ENCODE measurements at places on chromosomes 7 and 10. TPM values are rescaled to one million over a fixed set of nuclear protein-coding genes. Genes with fewer than 3 reads are reported as not detected.

Gene TBL2
- total RNA-seq, result 44.5 TPM

Gene IFIT1B
- total RNA-seq, result not detected

Gene CALML3
- total RNA-seq, result not detected

Gene HMX2
- total RNA-seq, result not detected

Gene PIK3CG
- 12.2 TPM for total RNA-seq

Gene TOMM7
- total RNA-seq, result 14.5 TPM

Gene AGR2
- 175 TPM for total RNA-seq

Gene TMEM229A
- not detected for total RNA-seq

Gene PPP1R9A
- total RNA-seq, result 30.0 TPM

Gene AKR1C8
- total RNA-seq, result not detected

Gene MSS51
- 1.4 TPM for total RNA-seq

Gene NSUN5
- 22.5 TPM for total RNA-seq

Gene PILRA
- not detected for total RNA-seq

Gene DENND2A
- total RNA-seq, result 19.9 TPM

Gene TMEM270
- total RNA-seq, result not detected

DNA sequence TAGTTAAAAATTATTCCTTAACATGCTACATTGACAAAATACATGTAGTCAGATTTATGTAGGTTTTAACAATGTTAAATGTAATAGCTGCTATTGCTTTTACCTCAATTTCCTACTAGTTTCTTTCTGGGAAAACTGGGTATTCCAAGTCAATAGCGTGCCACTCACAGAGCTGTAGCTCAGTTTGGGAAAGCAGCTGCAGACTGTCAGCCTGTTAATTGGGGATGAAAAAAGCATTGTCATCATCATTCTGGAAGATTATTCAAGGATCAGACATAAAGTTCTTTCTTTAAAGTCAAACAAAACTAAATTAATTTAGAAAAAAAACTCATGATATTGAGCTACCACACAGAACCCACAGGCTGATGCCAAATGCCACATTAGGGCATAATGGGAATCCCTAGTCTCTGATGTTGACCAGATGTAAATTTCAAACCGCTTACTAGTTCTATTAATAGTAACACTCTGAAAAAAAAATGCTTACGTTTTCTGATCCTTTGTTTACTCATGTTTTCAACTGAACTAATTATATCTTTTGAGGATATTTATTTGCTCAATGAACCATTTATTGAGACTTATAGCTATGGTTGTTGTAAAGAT lies 19.6 kb upstream of the AGMO start:
- no peak for DNase-seq

- no peak for DNase-seq
Measured at GRCh38 chr7:82348251-82348650, 95.3 kb downstream of the CACNA2D1 start.

GRCh38 chr7:30332549-30332948 lies 48.2 kb downstream of the ZNRF2 start:
- DNase-seq, result no peak

DNA sequence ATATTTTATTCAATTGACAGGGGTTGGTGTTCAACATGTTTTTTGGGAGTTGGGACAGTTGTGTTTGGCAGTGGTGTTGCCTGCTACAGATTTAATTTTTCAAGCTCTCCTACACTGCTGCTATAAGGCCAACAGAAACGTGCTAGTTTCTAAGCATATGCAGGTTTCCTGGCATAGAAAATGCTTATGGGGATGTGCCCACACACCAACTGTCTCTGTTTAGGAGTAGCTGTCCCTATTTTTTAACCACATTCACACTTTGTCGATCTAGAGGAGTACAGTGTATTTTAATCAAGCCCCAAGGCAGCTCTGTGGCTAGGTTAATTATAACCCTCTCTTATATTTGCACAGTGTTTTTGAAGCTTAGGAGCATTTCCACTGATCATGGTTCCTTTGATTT lies 28.6 kb downstream of the TMEM178B start:
- no peak for DNase-seq

DNA sequence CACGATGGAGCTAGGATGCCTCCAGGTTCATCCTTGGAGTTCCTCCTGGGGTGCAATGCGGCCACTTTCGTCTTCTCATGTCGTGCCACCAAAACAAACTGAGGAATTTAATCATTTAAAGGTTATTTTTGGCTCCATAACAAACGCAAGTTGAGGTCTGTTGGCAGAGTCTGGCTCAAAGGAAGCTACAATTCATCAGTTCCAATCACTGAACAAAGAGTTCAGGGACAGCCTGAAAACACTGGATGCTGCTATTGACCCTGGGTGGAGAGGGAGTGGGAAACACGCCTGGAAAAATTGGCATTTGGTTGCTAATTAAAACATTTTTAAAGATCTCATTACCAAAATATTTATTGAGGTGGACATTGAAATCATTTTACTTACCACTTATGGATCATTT lies 11.4 kb upstream of the MGMT start:
- no peak for DNase-seq

- no peak for DNase-seq
Measured at GRCh38 chr7:139568813-139569490, 45.5 kb downstream of the CLEC2L start.

DNA sequence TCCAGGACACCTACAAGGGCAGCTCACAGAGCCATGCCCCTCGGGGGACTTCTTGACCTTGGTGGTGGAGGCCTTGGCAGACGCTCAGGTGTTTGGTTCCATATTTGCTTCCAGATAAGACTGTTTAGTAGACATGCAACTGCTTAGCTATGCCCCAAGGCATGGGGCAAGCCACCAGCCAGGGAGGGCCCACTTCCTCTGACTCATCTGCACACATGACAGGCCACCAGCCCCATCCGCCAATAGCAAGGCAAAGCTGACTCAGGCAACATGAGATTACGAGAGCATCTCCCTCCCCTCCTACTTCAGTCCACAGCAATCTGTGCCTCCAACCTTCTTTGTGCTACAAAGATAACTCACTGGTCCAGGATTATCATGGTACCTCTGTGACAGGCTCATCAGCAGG lies 54.9 kb downstream of the KCNMA1 start:
- no peak for DNase-seq

All from transverse colon (tissue), 4 donors.